Suppressor macrophage (primary cell): ENCODE measurements at places on chromosomes 3 and 15.

DNA sequence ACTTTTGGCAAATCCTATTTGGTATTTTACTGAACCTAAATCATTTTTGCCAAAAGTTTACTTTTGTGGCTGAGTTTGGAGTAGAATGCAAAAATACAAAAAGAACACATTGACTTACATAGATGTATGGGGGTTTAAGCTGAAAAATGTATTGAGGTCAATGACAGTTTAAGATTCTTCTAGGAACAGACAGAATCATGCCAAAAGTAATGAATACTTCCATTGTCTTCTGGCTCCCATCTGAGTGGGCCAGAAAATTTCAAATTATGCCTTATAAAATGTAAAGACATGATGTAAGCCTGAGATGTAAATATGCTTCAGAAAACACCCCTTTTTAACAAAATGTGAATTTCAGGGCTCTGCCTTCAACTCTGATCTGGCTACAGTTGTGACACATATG lies 375.1 kb upstream of the DPH6 start:
- DNase-seq = no peak

- no peak for DNase-seq
Observed at GRCh38 chr15:94542391-94542790, 311.0 kb downstream of the MCTP2 start.

DNA sequence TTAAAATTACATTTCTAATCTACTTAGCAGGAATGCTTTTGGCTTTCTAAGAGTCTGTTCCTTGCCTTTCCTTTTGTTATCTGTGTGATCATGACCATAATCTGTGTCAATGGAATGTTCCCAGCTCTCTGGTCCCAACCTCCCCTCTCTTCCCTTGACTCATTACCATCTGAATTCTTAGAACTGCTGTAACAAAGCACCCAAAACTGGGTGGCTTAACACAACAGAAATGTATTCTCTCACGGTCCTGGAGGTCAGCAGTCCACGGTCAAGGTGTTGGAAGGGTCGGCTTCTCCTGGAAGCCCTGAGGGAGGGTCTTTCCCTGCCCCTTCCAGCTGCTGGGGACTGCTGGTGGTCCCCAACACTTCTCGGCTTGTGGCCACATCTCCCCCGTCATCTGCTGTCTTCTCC lies 81.1 kb downstream of the LRRK1 start:
- no peak for DNase-seq

- DNase-seq = no peak
Observed at GRCh38 chr3:16608816-16609215, 3.6 kb upstream of the DAZL start.

- peak; percentile 77 for DNase-seq
Observed at GRCh38 chr3:71805199-71805598, 20.3 kb upstream of the PROK2 start.

GRCh38 chr3:160091441-160091840 lies 102.8 kb downstream of the IL12A start:
- DNase-seq = no peak

DNA sequence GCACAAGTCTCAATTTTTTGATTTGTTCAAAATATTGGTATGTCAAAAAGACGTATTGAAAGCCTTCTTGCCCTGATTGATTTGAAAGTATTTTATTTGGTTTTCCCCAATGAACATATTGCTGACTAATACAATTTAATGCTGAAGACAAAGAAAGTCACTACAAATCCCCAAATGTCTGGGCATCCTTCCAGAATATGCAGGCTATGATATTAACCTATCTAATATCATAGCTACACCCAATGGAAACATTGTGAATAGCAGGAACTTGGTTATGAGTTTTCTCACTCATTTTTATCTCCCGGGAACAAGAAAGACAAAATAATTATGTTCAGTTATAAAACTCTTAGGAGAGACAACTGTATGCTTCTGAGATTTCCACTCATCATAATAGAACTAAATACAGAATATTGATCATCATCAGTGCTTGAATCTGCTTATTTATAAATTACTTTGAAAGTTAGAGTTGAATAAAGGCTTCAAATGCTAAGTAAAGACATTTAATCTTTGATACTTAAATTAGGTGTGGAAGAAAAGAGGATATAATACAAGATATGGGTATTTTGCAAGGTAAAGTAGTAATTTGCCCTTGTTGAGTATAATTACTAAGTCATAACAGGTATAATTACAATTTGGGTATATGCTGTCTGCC lies 483.9 kb downstream of the RBMS3 start:
- no peak for DNase-seq

DNA sequence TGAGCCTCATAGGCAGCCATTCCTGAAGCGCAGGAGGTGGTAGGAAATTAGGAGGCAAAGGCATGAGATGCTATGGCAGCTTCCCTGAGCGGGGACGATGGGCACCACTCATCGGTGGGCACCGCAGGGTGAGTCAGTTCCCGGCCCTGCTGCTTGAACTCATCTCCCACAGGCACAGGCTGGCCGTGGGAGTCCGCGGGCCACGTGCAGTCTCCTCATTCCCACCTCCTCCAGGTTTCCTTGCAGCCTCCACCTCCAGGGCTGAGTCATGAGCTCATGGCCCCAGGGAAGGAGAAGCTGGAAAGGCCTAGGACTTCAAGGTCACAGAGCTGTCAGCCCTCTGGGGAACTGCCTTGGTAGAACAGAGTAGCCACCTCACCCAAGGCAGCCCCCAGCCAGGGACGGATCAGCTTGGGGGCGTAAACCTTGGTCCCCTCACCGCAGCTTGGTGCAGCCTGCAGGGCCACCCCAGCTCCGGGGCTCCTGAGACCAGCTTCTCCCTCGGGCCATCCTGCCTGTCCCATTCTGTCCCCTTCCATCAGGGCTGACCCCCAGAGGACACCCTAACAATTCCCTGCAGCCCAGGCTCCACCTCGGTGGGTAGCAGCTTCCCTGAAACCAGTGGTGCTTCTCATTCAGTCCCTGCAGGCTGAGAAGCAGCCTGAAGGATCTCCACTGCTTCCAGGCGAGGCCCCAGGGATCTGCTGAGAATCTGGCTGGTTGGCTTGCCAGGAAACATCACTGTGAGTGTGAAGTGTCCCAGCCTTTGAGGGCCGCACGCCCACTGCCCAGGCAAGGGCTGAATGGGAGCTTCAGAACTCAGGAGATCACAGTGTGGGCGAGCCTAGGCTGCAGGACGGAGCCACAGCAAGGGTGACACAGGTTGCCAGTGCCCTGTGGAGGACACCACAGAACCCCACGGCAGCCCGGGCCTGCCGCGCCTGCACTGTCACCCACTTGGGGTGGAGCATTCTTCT lies 150.7 kb upstream of the MEF2A start:
- DNase-seq = peak; percentile 87

GRCh38 chr3:135099734-135100355 lies 304.8 kb downstream of the EPHB1 start:
- DNase-seq = no peak

GRCh38 chr15:84856731-84857417 lies 27.6 kb upstream of the SLC28A1 start:
- DNase-seq = no peak

DNA sequence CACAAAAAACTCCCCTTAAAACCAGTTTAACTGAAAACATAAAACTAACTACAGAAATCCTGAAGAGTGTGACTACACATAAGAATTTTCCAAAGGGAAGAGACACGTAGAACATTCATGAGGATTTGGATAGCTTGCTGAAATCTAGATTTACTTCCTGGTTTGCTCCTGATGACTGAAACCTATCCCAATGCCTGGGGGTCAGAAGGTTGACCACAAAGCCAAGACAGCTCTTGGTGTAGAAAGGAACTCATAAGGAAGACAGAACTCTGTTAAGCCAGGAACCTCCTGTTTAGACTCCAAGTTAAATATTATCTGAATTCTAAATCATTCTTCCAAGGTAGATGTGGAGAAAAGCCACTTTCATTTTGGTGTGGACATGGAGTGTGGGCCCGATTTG lies 92.8 kb downstream of the TFG start:
- no peak for DNase-seq

GRCh38 chr15:23686466-23687142 lies 501 bp downstream of the NDN start:
- no peak for DNase-seq

- DNase-seq = no peak
Observed at GRCh38 chr3:127040216-127040615, 57.3 kb downstream of the PLXNA1 start.
